ENCODE measurements at places on chromosomes 4 and X.

GRCh38 chr4:76007089-76007862 lies at the start of gene CXCL9:
Gene CXCL9 (minus strand): TSS chr4:76007509. CDS start chr4:76007449, 60 bp downstream.
- DNase-seq, result no peak

- no peak for DNase-seq
These were observed 47.3 kb upstream of the NSG1 start for GRCh38 chr4:4339504-4340085.

- DNase-seq, result no peak
These were observed 92.0 kb upstream of the TEX13D start for GRCh38 chrX:124240422-124240821.

DNA sequence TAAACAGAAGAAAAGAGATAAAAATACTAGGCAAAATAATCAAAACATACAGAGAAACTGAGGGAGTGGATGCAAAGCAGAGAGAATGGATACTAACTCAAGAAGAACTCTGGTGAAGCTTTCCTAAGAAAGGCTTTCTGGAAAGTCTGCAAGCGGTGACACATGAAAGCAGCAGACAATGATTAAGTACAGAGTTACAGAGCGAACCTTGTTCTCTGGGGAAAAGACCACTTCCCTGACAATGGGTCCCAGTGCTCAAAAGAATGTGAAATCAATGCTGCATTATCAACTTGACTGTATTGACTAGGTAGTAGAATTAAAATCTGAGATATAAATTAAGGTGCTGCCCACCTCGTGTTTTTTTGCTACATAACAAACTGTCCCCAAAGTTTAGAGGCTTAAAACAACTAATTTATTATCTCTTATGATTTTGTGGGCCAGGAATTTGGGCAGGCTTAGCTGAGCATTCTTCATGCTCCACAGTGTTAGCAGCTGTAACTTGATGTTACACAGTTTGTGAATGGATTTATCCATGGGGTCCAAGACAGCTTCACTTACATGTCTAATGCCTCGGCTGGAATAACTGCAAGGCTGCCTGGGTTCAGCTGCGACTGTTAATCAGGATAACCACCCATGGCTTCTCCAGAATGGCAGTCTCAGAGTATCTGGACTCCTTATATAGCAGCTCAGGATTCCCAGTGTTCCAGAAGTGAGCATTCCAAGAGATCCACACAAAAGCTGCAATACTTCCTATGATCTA lies 106.9 kb upstream of the INPP4B start:
- no peak for DNase-seq

DNA sequence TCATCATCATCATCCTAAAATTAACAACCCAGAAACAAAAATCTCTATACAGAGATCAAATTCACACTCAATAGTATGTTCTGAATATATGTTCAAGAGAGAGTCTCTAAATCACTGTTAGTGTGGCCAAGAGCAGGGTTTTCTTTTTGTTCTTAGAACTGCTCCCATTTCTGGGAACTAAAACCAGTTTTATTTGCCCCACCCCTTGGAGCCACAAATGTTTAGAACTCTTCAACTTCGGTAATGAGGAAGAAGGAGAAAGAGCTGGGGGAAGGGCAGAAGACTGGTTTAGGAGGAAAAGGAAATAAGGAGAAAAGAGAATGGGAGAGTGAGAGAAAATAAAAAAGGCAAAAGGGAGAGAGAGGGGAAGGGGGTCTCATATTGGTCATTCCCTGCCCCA lies 32.3 kb downstream of the CYBB start:
- DNase-seq, result no peak
